Left renal cortex interstitium (tissue), 4 donors: ENCODE measurements at places on chromosomes 1 and 21.

DNA sequence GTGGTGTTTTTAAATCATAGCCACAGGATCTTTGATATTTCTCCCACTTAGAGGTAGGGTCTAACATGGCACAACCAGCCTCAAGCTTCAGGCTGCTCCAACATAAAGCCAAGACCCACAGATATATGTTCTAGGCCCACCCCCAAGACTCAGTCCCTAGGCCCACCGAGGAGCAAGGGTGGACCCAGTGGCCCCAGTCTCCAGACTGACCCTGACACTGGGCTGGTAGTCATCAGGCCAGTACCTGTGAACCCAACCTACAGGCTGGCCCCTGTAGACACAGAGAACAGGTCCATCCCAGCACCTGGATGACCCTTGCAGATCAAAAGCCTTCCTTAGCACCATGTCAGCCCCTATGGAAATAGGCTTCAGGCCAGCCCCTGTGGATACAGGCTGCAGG is 60.5 kb downstream of the NEGR1 start:
- DNase-seq = no peak

GRCh38 chr1:200364091-200364759 is 45.6 kb downstream of the ZNF281 start:
- no peak for DNase-seq

- no peak for DNase-seq
Observed at GRCh38 chr21:32499249-32500055, 85.9 kb downstream of the TCP10L start.

- DNase-seq = no peak
Observed at GRCh38 chr1:117058810-117059209, 1.3 kb upstream of the TTF2 start.

- no peak for DNase-seq
Observed at GRCh38 chr1:67711158-67711854, 26.3 kb downstream of the GADD45A start.

- DNase-seq = no peak
Observed at GRCh38 chr1:112399456-112399855, 3.4 kb downstream of the CTTNBP2NL start.

- DNase-seq = no peak
Observed at GRCh38 chr21:44838951-44839350, 21.1 kb upstream of the SUMO3 start.

DNA sequence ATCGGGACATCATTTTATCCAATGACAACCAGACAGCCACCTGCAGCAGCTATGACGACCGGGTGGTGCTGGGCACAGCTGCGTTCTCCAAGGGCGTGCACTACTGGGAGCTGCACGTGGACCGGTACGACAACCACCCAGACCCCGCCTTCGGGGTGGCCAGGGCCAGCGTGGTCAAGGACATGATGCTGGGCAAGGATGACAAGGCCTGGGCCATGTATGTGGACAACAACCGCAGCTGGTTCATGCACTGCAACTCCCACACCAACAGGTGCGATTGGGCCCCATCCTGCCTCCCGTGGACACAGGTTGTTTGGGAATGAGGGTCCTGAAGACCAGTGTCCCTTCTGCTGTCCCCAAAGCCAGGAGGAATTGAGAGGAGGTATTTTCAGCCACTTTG is 32.0 kb upstream of the GNPAT start:
- DNase-seq = no peak

- DNase-seq = no peak
Observed at GRCh38 chr1:245718123-245718522, 563.3 kb downstream of the KIF26B start.

GRCh38 chr21:15616864-15617574 is 112.8 kb upstream of the USP25 start:
- no peak for DNase-seq

DNA sequence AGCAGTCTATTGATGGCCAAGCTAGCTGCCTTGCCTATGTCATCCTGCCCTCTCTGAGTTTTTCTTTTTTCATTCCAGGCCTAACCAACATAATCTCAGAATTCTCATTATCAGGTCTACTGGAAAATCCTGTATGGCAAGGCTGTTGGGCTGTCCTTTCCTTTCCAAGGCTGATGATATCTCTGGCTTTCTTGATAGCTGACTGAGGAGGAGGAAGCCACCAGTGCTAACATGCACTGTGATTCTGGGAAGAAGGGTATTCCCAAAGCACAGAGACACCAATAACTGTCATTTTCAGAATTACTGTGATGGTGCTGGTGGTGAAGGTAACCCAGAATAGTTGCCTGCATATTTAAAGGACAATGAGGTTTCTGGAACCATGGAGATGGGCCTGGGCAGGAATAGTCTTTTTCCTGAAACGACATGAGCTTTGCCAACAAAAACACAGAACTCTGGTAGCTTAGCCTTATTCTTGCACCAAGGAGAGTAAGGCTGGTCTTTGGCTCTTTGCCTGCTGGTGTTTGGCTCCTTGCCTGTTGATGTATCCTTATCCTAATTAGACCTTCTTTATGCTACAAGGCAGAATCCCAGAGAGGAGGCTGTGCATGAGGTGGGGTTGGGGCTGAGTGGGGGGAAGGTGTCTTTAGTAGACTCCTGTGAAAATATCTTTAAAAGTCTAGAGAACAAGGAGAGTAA is 157.4 kb downstream of the TNFSF18 start:
- no peak for DNase-seq

DNA sequence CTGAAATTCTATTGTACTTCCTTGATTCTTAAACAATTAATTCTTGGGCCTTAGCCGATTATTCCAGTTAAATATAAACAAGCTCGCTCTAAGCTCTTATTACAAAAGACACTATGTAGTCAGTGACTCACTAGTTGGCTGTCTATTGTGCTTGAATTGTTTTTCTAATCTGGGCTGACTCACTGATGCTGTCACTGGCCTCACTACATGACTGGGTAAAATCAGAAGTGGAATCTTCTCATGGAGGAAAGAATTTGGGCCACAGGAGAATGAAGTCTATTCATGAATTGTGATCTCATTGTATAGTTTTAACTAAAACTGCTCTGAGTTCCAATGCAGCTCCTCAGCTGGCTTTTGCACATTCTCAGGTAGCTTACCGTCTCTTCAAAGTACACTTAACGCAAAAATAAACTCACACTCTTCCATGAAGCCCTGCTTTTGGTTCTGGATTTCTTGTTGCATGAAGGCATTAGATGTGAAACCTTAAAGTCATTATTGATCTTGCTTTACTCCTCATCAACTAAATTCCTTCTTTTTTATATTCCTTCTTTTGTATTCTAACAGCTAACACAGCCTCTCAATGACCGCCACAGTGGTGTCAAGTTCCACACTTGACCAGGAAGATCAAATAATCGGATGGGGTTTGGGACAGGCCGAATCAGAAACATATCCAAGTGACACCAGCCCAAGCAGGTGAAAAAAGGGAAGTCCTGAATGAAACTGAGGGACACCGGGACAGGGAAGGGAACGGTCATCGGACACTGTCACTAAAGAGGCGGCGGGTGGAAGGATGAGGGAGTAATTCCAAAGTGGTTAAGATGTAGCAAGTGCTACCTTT is 80.9 kb upstream of the LBR start:
- no peak for DNase-seq

- DNase-seq = no peak
Observed at GRCh38 chr1:210124736-210125135, 107.9 kb upstream of the SERTAD4 start.

DNA sequence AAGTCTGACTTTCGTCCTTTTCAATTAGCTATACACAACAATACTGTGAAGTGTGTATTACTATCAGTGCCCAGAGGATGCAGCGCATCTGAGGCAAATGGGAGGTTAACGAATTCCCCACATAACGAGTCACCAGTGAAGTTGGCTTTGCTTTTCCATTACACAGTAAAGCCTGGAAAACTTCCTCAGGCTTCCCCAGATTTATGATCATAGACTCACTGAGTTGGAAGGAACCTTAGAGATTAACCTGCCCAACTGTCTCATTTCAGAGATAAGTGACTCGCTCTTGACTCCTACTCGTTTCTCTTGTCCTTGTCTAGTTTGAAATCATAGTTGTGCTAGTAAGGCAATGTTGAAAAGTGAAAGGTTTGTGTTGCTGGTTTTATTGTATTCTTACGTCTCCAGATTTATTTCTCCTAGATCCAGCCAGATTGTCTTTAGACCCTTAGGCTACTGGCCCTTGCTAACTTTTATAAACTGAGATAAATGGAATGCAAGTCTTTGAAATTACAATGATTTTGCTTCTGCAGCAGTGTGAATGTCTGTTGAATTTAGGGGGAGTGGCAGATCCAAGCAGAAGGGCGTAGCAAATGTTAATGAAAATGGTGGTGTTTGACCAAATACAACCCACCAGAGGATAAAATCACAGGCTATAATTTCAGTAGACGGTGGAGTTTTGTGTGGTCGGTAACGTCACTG is 17.3 kb downstream of the S1PR1 start:
- DNase-seq = no peak

DNA sequence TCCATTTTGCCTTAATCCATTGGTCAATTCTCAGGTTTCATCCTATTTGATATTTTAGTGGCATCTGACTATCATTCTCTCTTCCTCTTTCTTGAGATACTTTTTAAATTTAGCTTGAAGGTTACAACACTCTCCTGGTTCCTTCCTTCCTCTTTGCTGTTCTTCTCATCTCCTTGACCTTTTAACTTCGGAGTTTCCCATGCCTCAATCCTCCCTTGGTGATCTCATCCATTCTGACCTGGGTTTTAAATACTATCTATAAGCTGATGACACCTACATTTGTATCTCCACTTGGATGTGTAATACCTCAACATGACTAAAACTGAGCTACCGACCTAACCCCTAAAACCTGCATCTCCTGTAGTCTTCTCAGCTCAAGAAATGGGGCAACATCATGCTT is 4.8 kb upstream of the ZNF687 start:
- no peak for DNase-seq

GRCh38 chr1:53765657-53766056 is 26.7 kb upstream of the GLIS1 start:
- DNase-seq = no peak

DNA sequence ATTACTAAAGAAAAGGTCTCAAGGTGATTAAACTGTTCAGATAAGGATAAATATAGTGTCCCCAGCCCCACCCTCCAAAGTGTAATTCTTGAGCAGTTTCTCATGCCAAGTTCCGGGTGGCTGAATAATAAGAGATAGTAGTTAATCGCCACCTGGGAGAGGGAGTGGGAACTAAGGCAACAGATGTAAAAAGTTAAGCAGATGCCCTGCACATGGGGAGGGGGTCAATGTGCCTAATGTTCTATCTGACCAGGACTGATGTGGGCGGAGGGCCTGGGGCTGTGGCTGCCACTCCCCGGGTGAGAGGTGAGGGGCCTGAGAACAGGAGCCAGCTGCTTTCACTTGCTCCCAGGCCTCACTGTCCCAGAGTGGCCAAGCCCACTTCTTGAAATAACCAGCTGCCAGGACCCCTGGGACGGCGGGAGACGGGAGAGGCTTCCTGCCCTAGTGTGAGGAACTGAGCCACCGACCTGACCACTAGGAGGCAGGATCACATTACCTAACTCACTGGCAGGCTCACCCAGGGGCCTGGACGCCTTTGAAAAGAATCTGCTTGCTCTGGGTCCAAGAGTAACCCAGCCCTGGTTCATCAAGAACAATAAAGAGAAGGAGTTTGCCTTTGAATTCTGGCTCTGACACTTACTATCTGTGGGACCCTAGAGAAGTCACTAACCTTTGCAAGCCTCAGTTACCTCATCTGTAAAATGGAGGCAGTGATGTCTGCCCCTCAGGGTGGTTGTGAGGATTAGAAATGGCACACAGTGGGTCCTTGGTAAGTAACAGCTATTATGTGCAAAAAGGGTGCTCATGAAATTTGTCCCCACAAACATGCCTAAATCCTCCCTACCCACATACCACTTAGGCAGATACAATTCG is 179.2 kb downstream of the ATG4C start:
- DNase-seq = no peak

- DNase-seq = no peak
Observed at GRCh38 chr1:13483946-13484345, 29.9 kb downstream of the LRRC38 start.

DNA sequence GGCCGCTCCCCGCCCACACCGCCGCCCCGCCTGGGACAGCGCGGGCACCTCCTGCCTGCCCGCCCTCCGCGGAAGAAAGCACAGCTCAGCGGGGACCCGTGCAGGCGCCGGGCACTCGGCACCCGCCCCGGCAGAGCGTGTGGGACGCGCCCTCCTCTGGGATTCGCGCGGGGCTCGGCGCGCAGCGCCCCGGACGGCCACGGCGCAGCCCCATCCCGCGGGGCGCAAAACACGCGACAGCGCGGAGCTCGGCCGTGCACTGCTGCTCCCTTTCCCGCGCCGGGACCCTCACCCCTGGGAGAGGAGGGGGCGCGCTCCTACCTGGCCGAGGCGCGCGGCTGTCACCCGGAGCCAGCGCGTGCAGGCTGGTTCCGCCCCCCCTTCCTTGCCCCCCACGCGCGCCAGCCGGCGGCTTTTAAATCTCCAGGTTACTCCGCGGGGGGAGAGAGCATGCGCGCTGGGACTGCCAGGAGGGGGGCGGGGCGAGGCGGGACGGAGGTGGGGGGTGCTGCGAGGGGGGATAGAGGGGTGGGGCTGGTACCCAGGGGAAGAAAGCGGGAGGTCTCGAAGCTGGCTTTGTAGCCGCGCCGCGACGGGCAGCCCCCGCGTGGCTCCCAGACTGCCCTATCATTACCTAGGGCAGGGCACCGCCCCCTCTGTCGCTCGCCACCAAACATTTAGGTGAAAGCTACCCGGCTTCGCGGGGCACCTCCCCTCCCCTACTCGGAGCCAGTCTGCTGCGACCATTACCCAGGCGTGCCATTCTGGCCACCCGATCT is at the start of gene SLC45A3:
Gene SLC45A3 (minus strand): TSS at position 437 of the 779 bp plus-strand sequence. CDS start 15,853 bp downstream, outside the sequence.
- DNase-seq = no peak

DNA sequence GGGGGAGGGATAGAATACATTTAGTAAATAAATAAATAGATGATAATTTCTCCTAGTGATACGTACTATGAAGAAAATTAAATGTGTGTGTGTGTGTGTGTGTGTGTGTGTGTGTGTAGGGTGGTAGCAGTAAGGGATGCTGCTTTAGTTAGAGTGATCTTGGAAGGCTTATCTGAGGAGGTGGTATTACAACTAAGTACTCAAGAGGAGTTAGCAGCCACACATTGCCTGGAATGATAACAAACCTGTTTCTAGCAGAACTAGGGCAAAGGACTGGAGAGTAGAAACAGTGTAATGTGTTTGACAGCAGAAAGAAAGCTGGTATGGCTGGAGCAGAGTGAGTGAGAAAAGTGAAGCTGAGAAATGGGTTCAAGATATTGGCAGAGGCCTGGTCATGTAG is 58.3 kb upstream of the FASLG start:
- no peak for DNase-seq

DNA sequence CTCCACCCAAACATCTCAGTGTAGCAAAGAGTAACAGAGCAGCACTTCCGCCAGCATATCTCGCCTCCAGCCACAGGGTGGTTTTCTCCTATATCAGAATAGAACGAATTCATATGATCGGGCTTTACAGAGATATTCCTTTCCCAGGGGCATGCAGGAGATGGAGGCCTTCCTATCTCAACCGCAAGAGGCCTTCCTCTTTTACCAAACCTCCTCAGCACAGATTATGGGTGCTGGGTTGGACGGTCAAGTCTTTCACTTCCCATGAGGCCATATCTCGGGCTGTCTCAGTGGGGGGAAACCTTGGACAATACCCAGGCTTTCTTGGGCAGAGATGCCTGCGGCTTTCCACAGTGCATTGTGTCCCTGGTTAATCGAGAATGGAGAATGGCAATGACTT is 65.8 kb downstream of the OVGP1 start:
- DNase-seq = no peak
